ENCODE measurements at places on chromosomes 3 and 15.
A peak's percentile ranks its signal among the peaks of the same experiment; 100 is the strongest.

- DNase-seq, result no peak
Measured at GRCh38 chr3:98796334-98796733, 33.2 kb downstream of the ST3GAL6 start.

GRCh38 chr3:109373933-109374332, 36.6 kb upstream of the DPPA4 start:
- DNase-seq, result no peak

- DNase-seq, result no peak
Measured at GRCh38 chr3:24945563-24945962, 450.9 kb upstream of the THRB start.

DNA sequence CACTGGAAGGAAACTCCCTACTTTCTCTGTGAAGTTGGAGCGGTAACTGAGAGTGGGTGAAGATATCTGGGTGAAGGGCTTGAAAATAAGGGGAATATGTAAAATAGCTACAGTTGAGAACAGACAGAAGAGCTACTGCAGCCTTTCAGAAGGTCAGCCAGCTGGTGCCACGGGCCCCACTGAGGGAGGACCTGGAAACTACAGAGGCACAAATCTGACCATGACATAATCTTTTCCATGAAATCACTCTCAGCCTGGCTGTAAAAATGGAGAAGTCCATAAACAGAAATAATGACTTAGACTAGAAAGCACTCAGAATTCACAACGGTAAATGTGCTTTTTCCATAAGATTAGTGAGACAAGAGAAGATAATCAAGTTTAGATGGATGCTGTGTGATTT, 46.4 kb downstream of the ST3GAL6 start:
- DNase-seq, result no peak

DNA sequence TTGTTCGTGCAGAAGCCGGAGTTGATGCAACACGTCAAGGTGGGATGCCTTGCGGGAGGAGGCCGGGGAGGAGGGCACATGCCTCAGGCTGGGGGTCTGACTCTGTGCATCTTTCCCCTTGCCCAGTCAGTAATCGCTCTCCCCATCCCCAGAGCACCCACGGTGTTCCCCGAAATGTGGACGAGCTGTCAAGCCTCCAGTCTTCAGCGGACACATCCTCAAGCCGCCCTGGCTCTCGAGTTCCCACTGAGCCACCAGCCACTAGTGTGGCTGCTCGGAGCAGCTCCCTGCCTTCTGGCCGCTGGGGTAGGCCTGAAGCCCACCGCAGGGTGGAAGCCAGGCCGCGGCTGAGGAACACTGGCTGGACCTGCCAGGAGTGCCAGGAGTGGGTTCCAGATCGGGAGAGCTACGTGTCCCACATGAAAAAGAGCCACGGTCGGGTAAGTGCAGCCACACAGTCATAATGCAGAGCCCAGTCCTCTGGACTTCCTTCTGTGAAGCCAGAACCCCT, 18.7 kb upstream of the ALPK3 start:
- no peak for DNase-seq

DNA sequence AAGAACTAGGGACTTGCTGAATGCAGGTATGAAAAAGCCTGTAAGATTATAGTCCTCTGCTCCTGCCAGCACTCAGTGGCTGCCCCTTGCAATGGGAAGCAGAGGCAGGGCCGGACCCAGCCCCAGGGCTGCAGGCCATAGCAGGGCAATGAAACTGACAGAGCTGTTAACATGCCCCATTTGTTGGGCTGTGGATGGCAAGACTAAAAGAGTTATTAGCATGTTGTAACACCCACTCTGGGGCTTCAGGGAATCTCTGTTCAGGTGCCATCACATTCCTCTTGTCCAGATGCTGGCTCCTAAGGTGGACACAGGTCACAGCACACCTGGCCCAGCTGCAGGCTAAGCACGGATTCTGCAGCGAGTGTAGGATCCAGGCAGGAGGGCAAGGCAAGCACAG, 7.4 kb upstream of the OR5H2 start:
- DNase-seq, result no peak

DNA sequence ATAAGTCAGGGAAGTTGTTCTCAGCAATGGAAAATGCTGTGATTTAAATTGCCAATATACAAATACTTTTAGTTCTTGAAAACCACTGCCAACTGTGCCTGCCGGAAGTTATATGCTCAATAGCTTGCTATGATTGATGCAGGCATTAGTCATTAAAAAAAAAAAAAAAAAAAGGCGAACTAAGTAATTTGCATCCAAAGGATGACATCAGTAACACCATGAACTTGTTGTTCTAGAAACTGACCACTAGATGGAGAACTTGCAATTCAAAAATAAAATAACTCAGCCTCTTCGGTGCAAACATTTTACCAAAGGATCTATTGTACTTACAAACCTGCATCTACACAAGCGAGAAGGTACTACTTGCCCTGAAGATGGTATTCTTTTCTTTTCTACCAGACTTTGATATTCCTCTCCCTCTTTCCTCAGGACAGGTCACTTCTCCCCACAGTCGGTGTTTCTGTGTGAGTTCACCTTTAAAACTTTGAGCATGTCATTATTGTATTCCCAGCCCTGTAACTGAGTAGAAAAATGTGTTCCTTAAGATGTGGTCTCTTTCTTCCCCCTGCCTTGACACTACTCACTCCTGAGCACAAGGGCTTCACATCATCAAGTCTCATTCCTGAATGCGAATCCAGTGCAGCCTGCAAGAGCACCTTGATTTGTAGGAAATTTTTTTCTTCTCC, 115.0 kb upstream of the VEPH1 start:
- DNase-seq, result peak; percentile 59

GRCh38 chr15:29114221-29115092, 155.2 kb downstream of the NSMCE3 start:
- DNase-seq, result no peak

GRCh38 chr3:40557575-40558161, 32.9 kb downstream of the ZNF621 start:
- no peak for DNase-seq

GRCh38 chr15:70057931-70058641, 39.6 kb downstream of the TLE3 start:
- no peak for DNase-seq

GRCh38 chr15:68700455-68701123, 120.1 kb downstream of the ANP32A start:
- DNase-seq, result peak; percentile 48

DNA sequence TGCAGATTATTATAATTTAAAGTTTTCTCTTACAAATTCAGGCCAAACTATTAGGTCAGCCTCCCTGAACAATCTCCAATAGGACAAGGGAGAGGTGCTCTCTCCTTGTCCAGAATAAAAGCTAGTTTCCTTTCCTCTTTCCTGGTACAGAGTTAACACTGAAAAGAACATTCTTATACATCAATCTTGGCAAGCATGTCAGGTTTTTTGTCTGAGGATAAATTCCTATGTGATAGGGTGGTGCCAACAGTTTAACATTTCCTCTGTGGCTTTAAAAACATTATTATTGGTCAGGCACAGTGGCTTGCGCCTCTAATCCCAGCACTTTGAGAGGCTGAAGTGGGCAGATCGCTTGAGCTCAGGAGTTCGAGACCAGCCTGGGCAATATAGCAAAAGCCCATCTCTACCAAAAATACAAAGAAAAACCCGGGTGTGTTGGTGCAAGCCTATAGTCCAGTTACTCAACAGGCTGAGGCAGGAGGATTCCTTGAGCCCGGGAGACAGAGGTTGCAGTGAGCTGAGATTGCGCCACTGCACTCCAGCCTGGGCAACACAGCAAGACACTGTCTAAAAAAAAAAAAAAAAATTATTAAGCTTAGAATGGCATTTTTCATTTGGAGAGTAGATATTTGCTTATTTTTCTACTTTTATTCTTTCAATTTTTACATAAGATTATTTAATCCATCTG, 13.7 kb upstream of the ULK4 start:
- DNase-seq, result peak; percentile 25

DNA sequence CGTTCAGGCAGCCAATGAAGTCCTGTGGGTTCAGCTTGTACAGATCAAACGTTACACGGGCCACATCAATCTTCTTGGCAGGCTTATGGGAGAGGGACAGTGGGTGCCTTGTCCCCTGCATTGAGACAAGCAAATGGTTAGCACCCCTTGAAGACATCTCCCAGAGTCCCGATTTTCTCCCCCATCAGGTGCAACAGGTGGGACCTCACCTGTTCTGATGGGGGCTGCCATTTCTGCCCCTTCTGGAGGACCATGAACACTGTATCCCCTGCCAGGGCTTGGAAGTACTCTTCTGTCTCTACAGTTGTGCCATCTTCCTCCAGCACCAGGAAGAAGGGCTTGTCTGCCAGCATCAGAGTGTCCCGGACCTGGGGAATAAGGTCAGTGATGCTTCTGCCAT, 10.1 kb downstream of the CIDEC start:
- DNase-seq, result no peak
